LNCaP clone FGC (cell line): ENCODE measurements at places on chromosomes 2 and 18.

DNA sequence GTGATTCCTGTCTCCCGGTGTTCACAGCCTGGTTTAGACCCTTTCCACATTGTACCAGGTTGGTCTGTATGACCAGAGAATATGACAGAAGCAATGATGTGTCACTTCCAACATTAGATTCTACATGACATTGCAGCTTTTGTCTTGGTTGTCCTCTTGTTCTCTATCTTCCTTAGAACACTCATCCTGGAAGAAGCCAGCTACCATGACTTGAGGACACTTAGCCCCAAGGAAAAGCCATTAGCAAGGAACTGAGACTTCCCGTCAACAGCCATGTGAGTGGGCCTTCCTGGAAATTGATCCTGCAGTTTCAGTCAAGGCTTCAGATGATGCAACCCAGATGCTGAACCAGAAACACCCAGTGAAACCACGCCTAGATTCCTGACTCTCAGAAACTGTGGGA lies 143.3 kb downstream of the MREG start:
- no peak for DNase-seq

GRCh38 chr2:158773121-158773520 lies 22.0 kb upstream of the DAPL1 start:
- DNase-seq: no peak

DNA sequence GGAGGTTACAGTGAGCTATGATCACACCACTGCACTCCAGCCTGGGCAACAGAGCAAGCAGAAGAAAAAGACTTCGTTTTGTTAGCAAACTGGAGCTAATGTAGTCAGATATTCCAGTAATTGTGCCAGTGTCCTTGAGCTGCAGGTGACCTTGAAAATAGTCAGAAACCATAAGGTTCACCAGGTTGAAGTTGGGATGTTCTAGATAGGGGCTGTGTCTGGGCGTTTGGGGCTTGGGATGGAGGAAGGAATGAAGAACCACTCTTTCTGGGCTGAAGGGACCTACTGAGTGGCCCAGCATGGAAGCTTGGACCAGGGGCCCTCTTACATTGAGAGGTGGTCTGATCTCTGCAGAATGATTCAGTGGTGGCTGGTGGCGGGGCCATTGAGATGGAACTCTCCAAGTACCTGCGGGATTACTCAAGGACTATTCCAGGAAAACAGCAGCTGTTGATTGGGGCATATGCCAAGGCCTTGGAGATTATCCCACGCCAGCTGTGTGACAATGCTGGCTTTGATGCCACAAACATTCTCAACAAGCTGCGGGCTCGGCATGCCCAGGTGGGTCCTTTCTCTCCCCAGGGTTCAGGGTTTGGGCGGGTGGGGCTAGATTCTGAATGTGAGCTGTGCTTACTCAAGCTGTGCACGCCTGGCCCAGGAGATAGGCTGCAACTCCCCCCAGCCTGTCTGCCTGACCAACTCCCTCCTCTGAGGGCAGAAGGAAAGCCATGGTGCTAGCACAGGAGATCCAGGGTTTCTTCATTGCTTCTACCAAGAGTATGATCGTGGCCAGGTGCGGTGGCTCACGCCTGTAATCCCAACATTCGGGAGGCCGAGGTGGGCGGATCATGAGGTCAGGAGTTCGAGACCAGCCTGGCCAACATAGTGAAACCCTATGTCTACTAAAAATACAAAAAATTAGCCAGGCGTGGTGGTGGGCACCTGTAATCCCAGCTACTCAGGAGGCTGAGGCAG lies 17.1 kb downstream of the CCT7 start:
- DNase-seq: no peak

- DNase-seq: no peak
Measured at GRCh38 chr2:26934985-26935384, 35.5 kb upstream of the MAPRE3 start.

GRCh38 chr18:49768051-49768391 lies 45.3 kb downstream of the ACAA2 start:
- DNase-seq: peak; percentile 60

DNA sequence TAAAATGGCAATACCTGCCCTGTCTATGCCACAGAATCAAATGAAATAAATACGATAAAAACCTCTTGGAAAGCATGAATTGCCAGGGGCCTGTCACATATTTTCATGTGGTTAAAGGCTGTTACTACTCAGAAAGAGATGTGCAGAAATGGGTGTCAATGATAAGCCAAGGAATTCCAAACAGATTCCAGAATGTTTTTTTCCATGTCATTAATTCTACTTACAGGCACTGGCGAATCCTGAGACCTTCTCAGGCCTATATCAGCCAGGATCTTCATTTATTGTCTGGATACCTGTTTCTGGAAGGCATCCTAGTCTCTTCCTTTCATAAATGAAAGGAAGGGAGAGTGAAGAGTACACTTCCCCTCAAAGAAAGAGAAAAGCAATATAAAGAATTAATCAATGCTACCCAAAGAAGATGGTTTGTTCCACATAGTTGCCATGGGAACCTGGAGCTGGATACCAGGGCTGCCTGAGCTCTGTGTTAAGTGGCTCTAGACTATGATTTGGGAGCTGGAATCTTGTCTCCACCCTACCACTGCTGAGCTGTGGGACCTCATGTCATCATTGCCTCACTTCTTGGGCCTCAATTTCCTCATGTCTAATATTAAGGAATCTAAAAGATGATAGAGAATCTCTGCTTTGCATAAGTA lies 335.1 kb upstream of the SKOR2 start:
- DNase-seq: no peak

DNA sequence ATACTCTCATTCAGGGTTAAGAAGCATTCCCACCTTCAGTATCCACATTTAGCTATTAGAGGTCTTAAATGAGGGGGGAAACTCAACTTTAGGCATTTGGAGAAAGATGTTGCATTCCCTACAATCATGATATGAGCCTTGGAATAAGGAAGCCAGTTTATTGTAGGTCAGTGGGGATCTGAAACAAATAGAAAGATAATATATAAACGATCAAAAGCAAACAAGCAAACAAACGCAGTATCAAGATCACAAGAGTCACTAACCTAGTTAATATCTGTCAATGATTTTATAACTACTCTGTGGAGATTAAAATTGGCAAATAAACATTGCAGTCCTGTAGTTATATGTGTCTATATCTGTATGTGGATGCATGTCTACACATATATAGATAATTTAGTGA lies 152.4 kb upstream of the LRATD1 start:
- DNase-seq: no peak

DNA sequence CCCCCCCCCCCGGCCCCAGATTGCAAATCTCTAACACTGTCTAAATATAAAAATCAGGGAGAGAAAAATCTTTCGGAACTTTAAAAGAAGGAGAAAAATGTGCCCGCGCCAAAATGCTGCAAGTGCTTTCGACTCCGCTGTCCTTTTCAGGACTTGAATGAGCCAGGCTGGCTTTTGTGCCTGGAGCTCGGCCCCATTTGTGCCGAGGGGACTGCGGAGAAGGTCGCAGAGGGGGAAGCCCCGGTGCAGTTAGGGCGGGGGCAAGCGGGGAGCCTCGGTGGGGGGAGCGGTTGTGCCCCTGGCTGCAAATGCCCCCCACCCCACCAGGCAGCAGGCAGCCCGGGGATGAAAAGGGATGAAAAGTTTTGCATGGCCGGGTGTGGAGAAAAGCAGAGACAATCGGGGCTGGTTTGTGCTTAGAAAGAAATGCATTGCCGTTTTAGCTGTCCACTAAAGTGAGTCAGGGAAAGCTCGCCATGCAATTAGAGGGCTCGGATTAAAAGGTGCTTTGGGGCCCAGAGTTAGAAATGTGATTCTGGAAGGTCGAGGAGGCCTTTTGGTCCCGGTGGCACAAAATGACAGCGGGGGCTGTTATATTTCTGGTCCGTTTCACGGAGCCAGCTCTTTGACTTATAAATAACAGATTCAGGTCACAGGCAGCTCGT lies 1.6 kb downstream of the INHBB start:
- DNase-seq: no peak

- DNase-seq: no peak
Measured at GRCh38 chr2:145597809-145598208, 1077.9 kb upstream of the ZEB2 start.

- no peak for DNase-seq
Measured at GRCh38 chr2:45889053-45889452, 237.6 kb downstream of the PRKCE start.

DNA sequence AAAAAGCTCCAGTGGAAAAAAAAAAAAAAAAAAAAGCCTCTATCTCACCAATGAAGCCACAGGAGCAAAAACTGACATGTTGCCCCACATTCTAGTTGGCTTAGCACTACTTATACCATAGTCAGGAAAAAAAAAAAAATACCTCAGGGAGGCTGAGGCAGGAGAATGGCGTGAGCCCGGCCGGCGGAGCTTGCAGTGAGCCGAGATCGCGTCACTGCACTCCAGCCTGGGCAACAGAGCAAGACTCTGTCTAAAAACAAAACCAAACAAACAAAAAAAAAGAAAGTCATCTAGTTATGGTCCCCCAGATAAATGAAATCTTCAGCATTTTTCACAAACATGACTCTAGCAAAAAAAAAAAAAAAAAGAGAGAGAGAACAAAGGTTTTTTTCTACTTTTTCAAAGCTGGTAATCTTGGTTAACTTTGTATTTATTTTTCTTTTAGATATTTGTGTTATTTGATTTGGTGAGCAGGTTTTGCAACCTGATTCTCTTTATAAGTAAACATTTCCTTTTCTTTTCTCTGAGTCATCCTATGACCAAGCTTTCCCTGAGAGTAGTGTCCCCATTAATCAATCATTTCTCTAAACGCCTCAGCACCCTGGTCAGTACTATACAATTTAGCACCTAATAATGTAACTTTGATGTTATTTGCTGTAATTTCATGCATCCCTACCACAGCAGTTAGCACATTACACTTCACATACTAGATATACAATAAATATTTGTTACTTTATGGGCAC lies 273.7 kb upstream of the PIK3C3 start:
- DNase-seq: peak; percentile 10

DNA sequence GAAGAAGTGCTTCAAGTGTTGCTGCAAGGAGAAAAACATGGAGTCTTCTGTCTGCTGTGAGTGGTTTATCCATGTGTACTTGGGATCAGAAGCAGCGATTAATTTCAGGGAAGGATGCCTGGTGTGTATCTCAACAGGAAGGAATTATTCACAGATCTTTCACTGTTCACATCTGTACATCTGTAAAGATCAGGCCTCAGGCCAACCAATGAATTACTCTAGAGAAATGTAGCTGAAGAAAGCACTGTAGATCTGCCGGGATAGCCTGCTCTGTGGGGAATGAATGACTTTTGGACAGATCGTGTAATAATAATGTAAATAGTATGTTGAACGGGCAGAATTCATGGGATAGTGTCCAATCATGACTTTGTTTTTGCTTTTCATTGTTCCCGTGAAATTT lies 54.0 kb upstream of the SPP2 start:
- DNase-seq: no peak

GRCh38 chr18:78406743-78407465 lies 572.7 kb upstream of the SALL3 start:
- peak; percentile 27 for DNase-seq

DNA sequence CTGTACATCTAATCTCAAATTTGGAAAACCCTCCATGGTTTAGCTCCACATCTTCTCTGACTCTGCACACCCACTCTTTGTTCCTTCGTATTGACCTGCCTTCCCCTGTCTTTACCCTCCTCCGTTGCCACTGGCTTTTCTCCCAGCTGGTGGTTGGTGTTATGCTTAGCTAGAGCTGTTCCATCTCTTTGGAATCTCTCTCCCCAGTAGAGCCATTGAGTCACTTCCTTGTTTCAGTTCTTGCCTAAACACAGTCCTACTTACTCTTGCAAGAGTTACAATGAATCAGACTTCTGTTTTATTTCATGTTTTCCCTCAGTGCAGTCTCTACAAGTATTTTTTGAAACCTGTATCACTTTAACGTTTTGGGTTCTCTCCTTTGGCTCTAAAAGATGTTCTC lies 263.9 kb downstream of the LTBP1 start:
- no peak for DNase-seq

GRCh38 chr2:151974988-151975387 lies 123.9 kb downstream of the CACNB4 start:
- DNase-seq: no peak

GRCh38 chr18:44958455-44958854 lies 277.8 kb downstream of the SETBP1 start:
- peak; percentile 54 for DNase-seq

DNA sequence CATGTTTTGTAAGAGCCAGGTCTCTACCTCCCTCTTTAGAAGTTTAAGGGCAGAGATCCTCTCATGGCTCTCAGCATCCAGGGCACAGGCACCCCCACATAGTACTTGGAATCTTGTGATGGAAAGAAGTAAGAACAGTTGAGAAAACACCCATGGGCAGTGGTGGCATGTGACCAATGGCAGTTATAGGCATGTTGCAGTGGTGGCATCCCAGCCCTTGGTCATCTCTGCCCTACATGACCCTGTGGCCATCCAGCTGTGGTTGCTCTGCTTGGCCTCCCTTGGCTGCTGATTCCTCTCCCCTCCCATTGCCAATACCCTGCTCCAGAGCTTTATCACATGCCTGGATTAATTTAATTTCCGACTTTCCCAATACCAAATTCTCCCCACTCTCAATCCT lies 13.3 kb upstream of the MSH2 start:
- DNase-seq: no peak

DNA sequence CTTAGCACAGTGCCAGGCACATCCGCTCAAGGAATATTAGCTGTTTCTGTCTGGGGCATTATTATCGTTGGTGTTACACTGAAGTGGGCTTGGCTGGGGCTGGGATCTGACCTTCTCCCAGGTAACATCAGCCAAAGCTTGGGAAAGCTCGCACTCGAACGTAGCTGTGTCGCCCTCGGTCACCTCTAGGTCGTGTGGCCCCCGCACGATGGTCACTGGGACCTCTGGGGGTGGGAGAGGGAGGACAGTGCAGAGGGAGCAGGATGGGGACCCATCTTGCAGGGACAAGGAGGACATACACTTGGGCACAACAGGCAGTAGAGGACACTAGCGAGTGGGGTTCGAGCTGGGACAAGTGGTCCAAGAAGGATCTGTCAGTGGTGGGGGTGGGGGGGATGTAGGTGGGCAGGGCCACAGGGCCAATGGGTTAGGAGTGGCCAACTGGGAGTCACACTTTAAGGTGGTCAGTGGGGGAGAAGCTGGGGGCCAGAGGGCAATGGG lies 9.7 kb downstream of the TMEM198 start:
- no peak for DNase-seq

- DNase-seq: no peak
Measured at GRCh38 chr2:223056701-223057418, 4.9 kb downstream of the KCNE4 start.

GRCh38 chr18:23352042-23352441 lies 101.0 kb upstream of the RIOK3 start:
- no peak for DNase-seq

DNA sequence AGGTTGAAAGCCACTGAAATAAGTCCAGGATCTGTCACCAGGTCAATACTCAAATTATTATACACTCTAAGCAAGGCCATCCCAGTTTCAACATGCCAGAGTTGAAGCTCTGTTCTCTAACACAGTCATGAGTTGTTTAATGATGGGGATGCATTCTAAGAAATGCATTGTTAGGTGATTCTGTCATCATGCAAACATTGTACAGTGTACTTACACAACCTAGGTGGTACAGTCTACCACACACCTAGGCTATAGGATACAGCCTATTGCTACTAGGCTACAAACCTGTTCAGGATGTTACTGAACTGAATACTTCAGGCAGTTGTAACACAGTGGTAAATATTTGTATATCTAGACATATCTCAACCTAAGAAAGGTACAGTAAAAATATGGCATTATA lies 162.2 kb downstream of the BAZ2B start:
- no peak for DNase-seq

GRCh38 chr2:51299370-51299769 lies 267.4 kb upstream of the NRXN1 start:
- DNase-seq: no peak
